ENCODE measurements at places on chromosomes 2 and 18.

DNA sequence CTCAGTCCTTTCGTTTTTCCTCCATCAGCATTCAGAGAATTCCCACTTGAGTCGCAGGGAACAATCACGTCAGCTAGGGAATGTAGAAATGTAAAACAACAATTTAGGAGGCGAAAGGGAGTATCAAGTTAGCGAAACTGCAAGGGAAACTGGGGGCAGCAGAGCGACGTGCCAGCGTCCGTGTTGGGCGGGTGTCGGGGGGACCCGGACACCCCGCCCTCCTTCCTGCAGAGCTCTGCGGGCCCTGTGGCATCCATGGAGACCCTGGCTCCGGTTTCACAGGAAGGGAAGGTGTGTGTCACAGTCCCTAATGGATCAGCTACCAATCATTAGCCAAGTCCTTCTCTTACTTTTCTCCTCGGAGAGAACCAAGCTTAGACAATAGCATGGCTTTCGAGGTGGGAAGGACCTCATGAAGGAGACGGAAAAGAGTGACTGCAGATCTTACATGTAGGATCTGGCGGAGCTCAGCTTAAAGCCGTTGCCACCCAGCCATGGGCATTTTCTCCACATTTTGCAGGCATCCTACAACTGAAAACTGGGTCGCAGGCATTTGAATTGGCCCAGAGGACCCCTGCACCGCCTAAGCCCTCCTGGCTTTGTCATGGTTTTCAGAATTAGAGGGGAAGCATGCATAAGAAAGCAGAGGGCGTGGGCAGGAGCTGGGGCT lies 33.7 kb downstream of the SOX11 start:
- DNase-seq: no peak

GRCh38 chr2:230327418-230328154 lies 593 bp downstream of the SP140L start:
- no peak for DNase-seq

GRCh38 chr2:118994778-118995177 lies 52.8 kb downstream of the MARCO start:
- no peak for DNase-seq

- no peak for DNase-seq
These were observed 12.2 kb upstream of the ME2 start for GRCh38 chr18:50866765-50867164.

DNA sequence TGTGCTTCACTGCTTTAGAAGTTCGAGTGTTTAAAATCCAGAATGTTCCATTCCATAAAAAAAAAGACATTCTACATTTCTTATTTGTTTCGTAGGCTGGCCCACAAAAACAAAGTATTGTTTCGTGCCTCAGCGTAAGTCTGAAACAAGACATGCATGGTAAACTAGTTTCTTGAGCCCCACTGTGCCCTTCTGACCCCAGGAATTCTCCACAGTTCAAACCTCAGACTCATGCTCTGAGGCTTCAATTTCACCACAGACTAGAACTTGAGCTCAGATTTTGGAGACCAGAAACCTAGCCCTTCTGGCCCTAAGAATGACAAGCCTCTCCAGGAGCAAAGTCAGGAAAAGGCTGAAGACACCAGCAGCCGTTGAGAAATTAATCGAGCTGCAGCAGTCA lies 151.5 kb downstream of the SLC8A1 start:
- DNase-seq: no peak

DNA sequence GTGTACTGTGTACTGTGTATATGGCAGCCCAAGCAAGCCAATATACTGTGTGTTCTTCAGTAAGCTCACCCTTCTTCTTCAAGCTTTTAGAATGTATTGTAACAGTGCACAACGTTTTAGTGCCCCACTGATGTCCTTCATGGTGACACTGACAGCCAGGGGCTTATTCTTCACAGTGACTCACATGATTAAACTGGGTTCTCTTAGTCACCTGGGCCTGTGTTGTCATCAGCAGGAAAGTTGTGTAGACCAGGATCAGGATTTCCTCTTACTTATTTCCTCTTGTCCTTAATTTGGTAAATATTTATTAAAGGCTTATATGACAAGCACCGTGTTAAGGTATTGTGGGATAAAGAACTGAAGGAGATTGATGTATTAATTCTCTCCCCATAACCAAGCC lies 67.9 kb upstream of the THOC1 start:
- no peak for DNase-seq

DNA sequence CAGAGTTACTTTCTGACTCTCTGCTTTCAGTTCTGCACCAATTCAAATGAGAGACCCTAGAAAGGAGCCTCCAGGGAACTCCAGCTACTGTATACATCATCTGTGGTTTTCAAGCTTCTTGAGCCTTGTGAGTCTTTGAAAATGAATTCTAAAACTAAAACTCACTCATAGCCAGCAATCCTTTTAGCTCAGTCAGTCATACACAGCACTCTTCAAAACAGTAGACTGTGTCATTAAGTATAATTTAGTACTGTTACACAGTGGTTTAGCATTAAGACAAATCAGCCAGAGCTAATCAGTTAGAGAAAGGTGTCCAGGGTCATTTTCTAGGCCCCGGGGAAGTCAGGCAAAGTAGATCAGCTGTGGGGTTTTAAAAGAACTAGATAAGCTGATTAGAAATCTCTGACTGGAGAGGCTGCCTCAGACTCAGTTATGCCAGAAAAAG lies 322.1 kb upstream of the THUMPD2 start:
- no peak for DNase-seq

- no peak for DNase-seq
These were observed 179.7 kb downstream of the TRIB2 start for GRCh38 chr2:12896318-12896982.

DNA sequence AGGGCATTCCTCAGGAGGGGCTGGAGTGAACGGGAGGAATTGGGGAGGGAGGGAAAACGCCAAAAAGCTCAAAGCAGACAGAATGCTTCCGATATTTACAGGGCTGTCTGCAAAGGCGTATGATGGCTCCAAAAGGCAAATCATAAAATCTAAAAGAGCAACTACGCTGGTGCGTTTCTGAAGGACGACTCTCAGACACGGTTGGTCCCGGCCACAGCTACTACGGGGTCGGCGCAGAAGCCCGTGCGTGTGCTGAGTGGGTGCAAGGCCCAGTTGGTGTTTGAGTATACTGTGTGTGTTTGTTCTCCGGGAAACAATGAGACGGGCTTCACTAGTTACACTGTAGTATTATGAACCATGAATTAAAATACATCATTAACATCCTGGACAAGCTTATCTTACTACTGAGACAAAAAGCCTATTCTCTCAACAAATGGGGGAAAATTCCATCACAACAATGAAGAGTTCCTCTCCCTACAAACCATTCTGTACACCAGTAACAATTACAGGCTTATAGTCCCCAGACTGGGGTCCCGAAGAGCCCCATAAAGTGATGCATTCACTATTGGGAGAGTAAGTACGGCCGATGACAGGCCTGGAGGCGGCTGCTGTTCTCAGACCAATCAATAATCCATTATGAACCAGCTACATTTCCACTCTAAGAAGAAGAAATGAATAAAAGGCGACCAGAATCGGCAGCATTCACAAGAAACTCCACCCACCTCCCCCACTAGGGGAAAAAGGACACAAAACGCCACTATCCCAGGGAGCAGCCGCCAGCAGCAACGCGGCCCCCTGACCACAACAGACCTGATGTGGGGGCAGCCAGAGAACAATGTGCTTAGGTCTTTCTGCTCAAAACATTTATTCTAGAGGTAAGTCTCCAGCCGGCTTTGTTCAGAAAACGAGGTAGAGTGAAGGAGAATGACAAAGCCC lies 43.4 kb downstream of the ZNF516 start:
- DNase-seq: no peak

DNA sequence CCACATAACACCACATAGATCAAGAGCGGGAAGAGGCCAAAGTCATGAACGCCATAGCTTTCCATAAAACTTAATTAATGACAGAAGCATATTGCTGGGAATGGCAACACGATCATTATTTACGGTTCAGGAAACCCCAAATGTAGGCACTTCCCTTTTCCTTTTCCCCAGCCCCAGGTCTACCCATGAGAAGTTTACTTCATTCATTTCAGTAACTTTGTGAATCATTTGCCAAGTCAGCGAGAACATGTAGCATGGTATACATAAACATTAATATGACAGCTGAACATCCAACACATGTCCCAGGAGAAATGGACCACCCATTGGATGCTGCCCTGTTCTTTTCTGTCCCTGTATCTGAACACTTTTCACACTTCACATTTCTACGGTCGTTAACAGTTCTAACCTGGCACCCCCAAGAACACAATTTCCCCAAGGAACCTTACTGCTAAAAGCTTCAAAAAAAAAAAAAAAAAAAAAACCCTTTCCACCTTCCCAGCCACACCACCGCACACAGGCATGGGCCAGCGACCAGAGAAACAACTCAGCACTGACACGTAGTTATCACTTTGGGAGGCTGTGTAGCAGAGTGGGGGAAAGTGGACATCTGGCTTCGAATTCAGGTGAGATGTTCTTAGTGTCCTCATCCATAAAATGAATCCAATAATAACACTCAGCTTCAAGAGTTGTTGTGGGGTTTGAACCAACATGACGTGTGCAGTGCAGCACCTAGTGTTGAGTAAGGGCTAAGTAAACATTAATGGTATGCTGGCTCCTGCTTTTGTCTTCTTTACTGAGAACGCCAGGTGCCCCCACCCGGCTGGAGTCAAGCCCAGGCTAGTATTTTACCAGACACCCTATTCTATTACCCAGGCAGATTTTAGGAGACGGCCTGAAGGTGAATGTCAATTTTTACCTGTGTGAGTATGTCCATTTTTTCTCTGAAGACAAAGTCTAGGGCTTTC lies 371.5 kb downstream of the LNPK start:
- no peak for DNase-seq

- DNase-seq: no peak
These were observed 69.1 kb upstream of the AMMECR1L start for GRCh38 chr2:127954857-127955256.

DNA sequence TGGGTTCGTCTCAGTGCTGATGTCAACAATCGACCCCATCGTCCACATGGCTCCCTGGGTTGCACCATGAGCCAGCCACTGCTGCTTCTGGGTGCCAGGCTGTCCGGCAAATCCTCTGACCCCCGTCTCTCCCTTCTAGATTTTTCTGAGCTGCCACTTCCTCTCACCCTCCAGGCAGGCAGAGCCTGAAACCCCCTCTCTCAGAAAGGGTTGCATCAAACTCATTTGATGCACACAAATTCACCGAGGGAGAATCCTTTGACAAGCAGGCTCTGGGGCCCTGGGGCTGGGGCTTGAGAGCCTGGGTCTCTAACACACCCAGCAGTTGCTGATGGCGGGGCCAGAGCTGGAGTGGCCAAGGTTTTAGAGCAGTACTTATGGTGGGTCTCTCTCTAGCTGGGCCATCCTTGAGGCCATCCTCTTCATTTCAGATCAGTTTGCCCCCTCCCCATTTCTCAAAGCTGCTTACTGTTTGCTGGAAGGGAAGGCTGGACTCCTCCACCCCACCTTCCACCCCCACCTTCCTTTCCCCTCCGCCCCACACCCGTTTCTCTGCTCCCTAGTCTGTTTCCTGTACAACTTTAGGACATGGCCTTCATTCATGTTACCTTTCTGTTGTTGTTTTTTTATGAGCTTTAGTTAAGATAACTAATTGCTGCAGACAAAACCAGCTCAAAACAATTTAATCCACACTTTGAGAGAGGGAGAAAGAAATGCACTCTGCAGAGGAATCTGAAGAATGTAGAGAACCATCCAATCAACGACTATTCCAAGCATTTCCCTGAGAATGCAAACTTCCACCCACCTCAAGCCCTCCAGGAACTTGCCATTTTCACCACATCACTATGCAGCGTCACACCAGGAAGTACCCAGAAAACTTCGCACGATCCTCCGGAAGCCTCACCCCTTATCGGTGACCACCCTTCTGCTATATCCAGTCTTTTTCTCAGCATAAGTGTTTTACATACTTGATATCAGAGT lies 69.5 kb downstream of the ARL4C start:
- DNase-seq: no peak

GRCh38 chr18:57973889-57974288 lies 70.1 kb upstream of the NEDD4L start:
- DNase-seq: no peak

GRCh38 chr2:227103583-227103982 lies 60.4 kb downstream of the COL4A4 start:
- no peak for DNase-seq
